Stimulated activated CD4-positive, alpha-beta T cell treated with anti-CD3 and anti-CD28 coated beads, Interleukin-2, amount 100 ng/mL, for 24 hours (primary cell): ENCODE measurements at places on chromosomes 6 and 20.

- DNase-seq = no peak
Measured at GRCh38 chr6:138533667-138534066, 34.4 kb upstream of the NHSL1 start.

GRCh38 chr6:102309700-102310099, 916.2 kb downstream of the GRIK2 start:
- DNase-seq = no peak

GRCh38 chr20:52975029-52975732, 3.0 kb downstream of the TSHZ2 start:
- DNase-seq = peak; percentile 25

GRCh38 chr20:37446286-37447032, 74.6 kb upstream of the NNAT start:
- DNase-seq = no peak

DNA sequence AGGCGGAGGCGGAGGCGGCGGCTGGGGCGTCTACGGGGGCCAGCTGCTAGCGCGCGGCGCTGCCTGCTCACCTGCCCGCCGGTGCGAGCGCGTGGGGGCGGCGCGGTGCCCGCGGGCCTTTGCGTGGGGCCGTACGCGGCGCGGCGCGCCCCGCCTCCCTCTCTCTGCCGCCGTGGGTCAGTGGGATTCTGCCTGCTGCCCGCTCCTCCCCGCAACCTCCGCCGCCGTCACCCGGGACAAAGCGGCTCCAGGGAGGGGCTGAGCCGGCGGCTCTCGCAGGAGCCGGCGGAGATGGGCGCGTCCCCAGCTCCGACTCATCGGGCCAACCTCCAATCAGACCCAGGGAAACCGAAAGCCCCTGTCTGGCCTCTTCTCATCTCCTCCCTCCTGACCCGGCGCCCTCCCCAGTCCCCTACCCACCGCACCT, at the start of gene RCAN2:
TSS of gene RCAN2 (minus strand) at position 249 of the 427 bp plus-strand sequence.
- DNase-seq = peak; percentile 19

DNA sequence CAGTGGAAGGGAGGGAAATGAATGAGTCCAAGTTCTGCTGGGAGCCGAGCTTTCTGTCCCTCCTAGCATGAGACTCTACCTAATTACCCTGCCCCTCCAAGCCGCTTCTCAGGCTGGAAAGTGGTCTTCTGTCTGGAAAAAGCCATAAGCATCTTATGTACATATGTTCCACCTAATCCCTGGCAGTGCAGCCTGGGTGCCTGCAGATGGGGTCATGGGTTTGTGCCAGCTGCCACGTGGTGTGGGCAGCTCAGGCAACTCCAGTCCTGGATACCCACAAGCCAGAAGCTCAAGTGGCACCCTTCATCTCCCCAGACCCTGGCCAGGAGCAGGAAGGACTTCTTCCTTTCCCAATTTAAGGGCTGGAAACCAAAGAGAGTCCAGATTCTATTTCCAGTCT, 253.1 kb downstream of the LY86 start:
- DNase-seq = no peak

- no peak for DNase-seq
Measured at GRCh38 chr6:3648724-3649123, 102.8 kb downstream of the PXDC1 start.

- no peak for DNase-seq
Measured at GRCh38 chr6:120248451-120248850, 898.9 kb upstream of the MAN1A1 start.

- no peak for DNase-seq
Measured at GRCh38 chr6:135002229-135002844, 52.3 kb downstream of the HBS1L start.

DNA sequence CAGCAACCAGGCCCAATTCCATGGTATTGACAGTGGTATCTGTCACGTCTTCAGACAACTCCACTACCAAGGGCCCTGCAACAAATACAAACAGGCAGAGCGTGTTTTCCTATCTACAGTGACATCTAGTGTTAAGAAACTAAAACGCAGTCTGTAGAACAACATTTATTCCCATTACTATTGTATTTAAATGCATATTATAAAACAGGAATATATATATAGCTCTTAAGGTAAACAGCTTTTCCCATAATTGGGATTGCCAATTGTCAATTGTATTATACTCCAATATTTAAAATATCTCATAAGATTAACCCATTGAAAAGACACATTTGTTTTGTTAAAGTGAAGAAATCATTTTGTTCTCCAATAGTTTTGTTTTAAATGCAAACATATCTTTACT, 97.2 kb downstream of the KIF16B start:
- DNase-seq = no peak

GRCh38 chr6:21914121-21914973, 320.8 kb downstream of the SOX4 start:
- DNase-seq = peak; percentile 40

GRCh38 chr20:20612251-20612650, 100.2 kb downstream of the RALGAPA2 start:
- no peak for DNase-seq

GRCh38 chr20:44079291-44079690, 107.7 kb downstream of the JPH2 start:
- no peak for DNase-seq

GRCh38 chr6:125869427-125869826, 78.7 kb downstream of the NCOA7 start:
- DNase-seq = no peak

DNA sequence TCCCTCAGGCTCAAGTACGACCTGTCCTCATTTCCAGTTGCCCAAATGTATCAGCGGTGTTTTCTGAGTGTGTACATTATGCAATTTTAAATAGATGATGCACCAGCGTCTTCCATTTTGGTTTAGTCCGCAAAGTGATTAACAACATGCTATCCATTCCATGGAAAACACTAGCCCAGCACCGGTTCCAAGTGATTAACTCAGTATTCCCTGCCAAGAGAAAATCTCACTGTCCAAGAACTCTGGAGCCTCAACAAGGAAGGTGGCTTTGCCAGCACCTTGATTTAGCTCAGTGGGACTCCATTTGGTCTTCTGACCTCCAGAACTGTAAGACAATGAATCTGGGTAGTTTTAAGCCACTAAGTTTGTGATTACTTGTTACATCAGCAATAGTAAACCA, 107.2 kb downstream of the FOXC1 start:
- no peak for DNase-seq

- DNase-seq = no peak
Measured at GRCh38 chr6:158627168-158627939, 17.2 kb downstream of the DYNLT1 start.

DNA sequence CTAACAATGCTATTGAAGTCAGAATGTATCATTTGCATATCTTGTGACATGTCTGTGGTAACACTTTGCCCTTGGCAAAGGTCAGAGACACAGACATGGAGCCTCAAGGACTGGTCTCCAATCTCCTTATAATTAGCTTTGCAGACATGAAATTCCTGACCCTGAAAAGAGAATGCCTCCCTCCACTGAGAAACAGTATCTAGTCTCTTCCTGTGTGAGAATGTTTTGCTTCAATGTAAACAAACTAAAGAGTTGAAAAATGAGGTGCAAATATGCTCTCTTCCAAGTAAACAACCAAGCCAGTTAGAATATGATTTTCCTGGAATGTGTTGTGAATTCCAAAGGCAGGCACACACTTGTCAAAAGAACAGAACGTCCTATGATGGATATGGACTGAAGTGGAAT, 407.1 kb upstream of the MARCKS start:
- DNase-seq = no peak

- no peak for DNase-seq
Measured at GRCh38 chr6:168113226-168113625, 34.2 kb upstream of the FRMD1 start.

DNA sequence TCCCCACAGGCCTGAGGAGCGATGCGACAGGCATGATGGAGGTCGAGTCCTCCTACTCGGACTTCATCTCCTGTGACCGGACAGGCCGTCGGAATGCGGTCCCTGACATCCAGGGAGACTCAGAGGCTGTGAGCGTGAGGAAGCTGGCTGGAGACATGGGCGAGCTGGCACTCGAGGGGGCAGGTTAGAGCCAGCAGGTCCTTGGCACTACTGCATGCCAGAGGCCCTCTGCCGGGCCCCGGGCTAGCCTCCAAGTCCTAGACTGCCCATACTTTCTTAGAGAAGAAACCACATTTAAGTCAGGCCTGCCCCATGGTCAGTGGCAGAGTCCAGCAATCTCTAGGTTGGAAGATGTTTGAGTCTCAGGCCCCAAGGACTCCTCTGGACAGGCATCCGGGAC, 32.1 kb downstream of the PKIG start:
- no peak for DNase-seq

GRCh38 chr6:69887026-69887425, 20.7 kb downstream of the COL19A1 start:
- no peak for DNase-seq

DNA sequence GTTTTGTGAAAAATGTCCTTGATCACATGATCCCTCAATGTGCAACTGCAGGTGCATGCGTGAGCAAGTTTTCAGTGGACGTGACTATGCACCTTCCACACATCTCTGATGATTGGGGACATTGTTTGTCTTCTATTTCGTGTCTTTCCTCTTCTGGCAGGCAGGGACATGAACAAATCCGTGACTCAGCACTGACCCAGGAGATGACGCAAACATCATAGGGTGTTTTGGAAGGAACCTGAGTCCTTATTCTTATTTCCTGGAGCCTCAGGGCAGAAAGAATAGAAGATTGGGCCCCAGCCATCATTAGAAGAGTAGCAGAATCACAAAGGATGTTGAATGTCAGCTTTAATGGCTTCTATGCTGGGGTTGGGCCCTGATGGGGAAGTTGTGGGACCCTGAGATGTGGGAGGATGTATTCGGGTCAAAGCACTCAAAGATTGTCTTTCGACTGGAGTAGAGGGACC, 11.9 kb upstream of the SIRPD start:
- DNase-seq = no peak

- DNase-seq = no peak
Measured at GRCh38 chr20:58233393-58233792, 4.9 kb upstream of the ANKRD60 start.

GRCh38 chr6:147666255-147666654, 157.8 kb downstream of the SAMD5 start:
- no peak for DNase-seq

GRCh38 chr20:36434383-36434782, 106.9 kb upstream of the MYL9 start:
- DNase-seq = no peak

- no peak for DNase-seq
Measured at GRCh38 chr6:107561306-107561705, 71.4 kb downstream of the SOBP start.

- DNase-seq = no peak
Measured at GRCh38 chr6:134740027-134740373, 209.9 kb downstream of the ALDH8A1 start.

GRCh38 chr6:13362412-13362811, 34.1 kb upstream of the TBC1D7 start:
- DNase-seq = no peak

DNA sequence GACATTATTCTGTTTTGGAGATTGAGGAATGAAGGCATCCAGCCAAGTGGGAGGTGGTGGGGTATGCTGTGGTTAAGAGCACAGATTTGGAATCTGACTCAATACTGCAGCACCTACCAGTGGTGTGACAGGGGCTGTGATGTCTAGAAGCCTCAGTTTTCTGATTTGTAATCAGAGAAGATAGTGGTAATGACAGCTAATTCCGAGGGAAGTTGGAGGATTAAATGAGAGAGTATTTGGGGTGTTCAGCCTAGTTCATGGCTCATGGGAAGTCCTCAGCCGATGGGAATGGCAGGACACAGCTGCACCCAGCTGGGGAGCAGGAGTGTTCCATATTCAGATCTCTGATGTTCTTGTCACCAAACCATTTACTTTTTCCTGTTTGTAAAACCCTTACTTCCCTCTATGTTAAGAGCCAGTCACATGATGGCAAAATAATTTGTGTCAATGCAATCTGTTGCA, 9.3 kb downstream of the SLC9A8 start:
- DNase-seq = no peak

DNA sequence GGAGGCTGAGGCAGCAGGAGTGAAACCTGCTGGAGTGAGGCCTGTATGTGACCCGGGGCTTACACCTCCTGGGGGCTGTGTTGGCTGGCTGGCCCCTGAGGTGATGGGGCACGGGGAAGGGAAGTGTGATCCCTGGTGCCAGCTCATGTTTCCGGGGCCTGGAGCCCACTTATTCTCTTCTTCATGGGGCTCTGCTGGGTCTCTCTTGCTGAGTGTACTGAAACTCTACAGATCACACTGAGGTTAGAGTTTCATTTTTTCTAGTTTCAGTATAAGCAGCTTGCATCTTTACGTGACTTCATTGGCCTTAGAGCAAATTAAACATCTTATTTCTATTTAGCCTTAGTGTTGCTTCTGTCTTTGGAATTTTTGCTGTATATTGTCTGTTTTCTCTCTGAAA, 96.2 kb downstream of the ANKS1A start:
- DNase-seq = no peak

- DNase-seq = no peak
Measured at GRCh38 chr6:70956191-70956450, 739 bp downstream of the B3GAT2 start.

GRCh38 chr20:36988494-36988966, 37.0 kb upstream of the SAMHD1 start:
- DNase-seq = no peak

GRCh38 chr20:35908007-35908406, 46.3 kb downstream of the SCAND1 start:
- DNase-seq = no peak

- DNase-seq = no peak
Measured at GRCh38 chr6:125507987-125508655, 206.4 kb upstream of the HDDC2 start.

DNA sequence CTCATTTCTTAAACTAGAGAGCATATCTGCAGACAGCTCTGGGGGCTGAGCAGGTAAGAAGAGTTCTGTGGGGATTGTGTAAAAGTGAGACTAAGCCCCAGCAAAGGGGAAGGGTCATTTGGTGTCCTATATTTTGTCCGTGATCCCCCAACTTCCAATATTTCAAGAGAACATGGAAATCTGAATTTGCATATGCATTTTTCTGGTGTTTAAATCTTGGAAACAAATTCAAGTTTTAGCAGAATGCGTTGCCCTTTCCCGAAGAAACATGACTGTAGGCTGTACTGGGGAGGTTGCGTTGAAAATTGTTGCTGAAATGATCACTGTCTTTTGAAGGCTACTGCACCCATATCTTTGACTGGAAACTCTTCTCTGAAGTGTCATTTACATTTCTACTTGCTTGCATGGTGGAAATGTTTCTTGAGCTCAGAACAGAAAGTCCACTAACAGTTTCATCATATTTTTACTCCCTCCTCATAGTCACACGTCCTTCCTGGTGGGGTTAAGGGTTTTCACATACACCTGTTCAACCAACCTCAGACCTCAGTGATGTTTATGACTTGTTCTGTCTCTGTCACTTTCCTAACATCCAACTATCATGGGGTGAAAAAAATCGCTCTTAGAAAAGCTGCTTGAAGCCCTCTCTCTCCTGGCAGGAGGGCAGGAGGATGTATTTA, 140.3 kb downstream of the BCAS1 start:
- no peak for DNase-seq

- no peak for DNase-seq
Measured at GRCh38 chr20:17138237-17138636, 88.6 kb upstream of the PCSK2 start.

GRCh38 chr6:109767961-109768360, 76.9 kb downstream of the FIG4 start:
- no peak for DNase-seq

GRCh38 chr20:49984426-49985153, 1.8 kb downstream of the SNAI1 start:
- DNase-seq = no peak
